ENCODE measurements at places on chromosomes 4 and X. TPM values are rescaled to one million over a fixed set of nuclear protein-coding genes. Genes with fewer than 3 reads are reported as not detected.

SASH3 gene
- 2.1 TPM for total RNA-seq

NDUFB11 gene
- total RNA-seq = 28.6 TPM

CACNA1F gene
- total RNA-seq = 0.98 TPM

PJA1 gene
- 40.4 TPM for total RNA-seq

WNK3 gene
- total RNA-seq = 1.5 TPM

HTR2C gene
- total RNA-seq = 15.7 TPM

RIBC1 gene
- not detected for total RNA-seq

DNA sequence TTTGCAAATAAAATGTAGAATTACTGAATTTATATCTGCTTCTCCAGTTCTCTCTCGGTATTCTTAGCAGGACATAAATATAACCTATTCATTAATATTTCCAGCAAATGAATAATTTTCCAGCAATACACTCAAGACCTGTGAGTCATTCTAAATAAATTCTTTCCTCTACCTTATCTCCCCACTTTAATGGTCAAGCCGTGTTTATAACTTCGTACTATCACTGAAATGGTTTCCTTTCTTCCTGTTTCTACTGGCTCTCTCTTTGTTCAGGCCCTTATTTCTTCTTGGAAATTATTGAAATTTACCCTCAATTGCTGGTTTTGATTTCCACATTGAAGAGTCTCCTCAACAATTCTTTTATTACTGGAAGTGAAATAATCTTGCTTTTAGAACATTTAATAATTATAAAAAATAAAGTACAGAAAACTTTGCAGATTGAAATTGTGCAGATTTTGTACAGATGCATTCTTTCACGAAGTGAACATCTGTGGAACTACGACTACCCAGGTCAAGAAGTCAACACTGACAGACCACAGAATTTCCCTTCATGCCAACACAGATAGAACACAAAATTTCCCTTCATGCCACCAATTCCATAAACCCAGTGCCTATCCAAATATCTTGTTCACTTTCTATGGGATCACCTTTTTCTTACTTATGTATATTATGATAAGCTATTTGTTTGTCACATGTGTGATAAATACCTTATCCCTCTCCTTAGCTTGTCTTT lies 205.7 kb downstream of the FAT4 start:
- no peak for DNase-seq

DNA sequence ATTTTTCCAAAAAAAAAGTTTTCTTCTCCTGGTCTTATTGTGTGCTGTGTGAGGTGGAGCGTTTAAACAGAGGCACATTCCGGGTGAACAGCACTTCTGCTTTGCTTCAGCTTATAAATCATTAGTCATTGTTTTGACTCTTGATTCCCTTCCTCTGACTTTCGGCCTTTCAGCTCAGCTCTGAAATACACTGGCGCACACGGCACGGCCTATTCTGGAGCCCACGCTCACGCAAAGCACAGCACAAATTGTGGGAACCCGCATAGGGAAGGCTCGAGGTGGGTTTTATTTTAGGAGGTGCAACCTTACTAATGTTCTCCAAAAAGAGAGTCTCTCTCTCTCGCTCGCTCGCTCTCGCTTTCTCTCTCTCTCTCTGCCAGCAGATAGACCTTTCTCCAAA lies 4.0 kb downstream of the POU3F4 start:
- no peak for DNase-seq

- no peak for DNase-seq
Measured at GRCh38 chrX:74534569-74535038, 79.8 kb downstream of the RLIM start.

GRCh38 chr4:166941629-166942028 lies 292.7 kb downstream of the SPOCK3 start:
- no peak for DNase-seq

GRCh38 chrX:148385471-148385870 lies 114.9 kb upstream of the AFF2 start:
- DNase-seq = no peak

GRCh38 chr4:95107004-95107403 lies 349.2 kb downstream of the BMPR1B start:
- no peak for DNase-seq

DNA sequence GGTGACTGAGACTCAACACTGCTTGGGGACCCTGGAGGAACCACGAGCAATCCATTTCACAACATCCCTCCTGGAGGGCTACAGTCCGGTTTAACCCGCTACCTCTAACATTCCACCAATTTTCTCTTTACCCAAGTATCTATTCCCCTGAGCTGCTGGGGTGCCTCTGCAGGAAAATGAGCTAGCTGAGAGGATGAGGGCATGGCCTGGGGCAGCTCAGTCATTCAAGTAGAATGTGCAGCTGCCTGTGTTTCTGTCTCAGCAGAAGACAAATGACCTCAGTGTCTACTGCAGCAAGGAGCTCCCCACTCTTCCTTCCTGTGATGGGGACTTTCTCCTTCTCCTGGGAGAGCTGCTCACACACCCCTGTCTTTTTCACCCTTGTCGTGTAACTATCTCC lies 120.8 kb downstream of the ZNF518B start:
- DNase-seq = no peak

DNA sequence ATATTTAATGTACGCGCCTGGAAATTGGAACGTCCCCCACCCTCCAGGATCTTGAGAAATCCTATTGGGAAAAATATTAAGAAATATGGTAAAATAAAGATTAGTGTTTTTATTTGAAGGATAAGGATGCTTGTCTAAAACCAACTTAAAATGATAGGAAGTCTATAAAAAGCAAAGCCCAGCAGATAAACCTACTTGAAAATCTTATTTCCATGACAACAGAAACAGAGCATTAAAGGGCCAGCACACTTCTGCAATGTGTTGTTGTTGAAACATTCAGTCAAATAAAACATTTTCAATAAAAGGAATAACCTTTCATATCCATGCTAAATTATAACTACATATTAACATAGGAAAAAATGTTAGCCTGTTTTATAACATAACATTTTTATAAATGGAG lies 29.3 kb upstream of the GPM6A start:
- DNase-seq = no peak

DNA sequence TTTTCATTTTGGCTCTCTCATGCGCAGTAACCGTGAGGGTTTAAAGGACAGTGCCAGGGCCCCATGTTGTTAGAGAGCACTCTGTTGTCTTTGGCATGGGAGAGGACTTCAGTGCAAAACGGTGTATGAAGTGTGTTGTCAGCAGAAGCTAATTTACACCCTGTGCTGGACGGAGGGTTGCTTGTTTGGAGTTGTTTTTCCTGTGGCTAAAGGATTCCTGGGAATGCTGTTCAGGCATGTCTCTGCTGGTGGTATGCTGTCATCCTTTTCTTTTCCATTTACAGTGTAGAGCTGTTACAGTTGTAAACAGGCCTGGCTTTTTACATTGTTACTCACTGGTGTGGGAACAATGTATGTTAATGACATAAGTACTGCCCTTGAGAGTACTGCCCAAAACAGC lies 206.3 kb downstream of the CBR4 start:
- DNase-seq = no peak

DNA sequence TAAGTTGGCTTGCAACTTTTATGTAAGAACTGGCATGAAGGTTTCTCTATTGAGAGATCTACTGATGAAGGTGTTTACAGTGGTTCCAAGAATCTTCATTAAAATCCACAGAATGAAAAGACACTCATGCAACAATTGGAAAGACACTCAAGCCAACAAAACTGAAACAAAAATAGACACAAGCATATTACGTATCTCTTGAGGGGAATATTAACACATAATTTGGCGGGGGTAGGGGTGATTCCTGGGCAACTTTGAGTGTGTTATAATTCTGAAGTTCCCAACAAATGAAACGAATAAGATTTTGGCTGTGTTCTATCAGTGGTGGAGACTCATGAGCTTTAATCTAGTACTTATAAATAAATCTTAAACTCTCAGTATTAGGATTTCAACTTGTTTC lies 75.1 kb downstream of the SPATA18 start:
- DNase-seq = no peak

DNA sequence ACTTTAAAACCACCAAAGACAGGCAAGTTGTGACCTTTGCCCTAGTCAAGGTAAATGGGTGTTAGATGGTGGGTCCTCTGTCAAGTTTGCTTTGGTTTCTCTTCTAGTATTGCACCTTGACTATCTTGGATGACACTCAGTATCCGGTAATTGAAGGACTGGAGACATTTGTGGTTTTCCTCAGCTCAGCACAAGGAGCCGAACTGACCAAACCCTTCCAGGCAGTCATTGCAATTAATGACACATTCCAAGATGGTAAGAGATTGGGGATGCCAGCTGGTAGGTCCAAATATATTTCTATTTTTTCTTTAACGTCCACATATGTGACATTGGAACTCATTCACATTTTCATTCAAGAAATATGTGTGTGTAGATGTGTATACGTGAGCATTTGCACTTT lies 69.3 kb upstream of the ANXA3 start:
- DNase-seq = no peak

GRCh38 chr4:151045907-151046306 lies 30.8 kb upstream of the LRBA start:
- DNase-seq = no peak

DNA sequence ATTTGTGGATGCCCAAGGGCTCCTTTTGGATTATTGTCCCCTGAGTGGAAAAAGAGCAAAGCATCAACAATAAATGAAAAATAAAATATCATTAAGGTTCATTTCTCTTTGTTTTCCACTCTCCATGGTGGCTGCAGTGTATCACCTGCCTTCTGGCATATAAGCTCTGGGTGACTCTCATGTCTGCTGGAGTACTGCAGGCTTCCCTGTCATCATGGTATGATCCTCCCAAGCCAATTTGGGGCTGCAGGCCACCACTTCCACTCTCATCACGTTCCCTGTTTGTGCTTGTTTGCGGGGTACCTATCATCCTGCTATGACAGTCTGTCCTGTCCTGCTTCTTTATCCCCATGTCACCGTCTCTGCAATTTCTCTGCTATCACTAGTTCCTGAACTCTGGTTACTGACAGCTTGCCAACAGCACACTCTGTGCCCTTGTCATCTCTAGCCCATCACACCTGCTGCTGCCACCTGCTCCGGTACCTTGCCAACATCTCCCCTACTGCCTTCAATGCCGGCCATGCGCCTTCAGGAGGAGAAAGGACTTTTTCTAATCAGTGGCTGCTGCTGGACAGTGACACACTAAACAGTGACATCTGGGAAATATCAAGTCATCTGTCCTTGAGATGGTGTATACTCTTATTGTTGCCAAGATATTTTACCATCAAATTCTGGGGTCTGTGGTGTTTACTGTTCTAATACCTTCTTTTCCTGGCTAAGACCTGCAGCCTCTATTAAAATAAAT lies 23.0 kb upstream of the FGF5 start:
- DNase-seq = no peak

GRCh38 chrX:49282647-49283011 lies 13.0 kb downstream of the PPP1R3F start:
- DNase-seq = peak; percentile 42
